ENCODE measurements at places on chromosomes 1 and 21.
A peak's percentile ranks its signal among the peaks of the same experiment; 100 is the strongest.

DNA sequence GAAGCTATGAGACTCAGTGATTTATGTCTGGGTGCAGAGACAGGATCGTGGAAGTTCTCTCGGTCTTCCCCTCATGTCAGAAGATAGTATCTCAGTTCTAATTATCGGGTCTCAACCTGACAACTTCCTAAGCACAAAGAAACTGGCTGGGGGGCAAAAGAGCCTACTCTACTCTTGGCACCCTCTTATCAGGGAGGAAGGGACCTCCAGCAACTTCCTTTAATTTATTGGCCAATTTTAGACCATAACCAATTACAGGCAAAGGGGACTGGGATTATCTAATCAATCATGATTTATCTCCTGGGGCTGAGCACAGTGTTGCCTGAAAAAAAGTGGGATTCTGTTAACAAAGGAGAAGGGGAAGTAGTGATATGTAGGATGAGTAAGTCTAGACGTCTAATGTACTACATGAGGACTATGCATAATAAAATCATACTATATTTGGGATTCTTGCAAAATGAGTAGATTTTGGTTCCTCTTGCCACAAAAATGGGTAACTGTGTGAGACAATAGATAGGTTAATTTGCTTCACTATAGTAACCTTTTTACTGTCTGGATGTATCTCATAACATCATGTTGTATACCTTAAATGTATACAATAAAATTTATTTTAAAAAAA is 98.8 kb downstream of the ZFYVE9 start:
- H3K27me3 ChIP-seq = no peaks in the 10 kb centered on the region
- H3K4me1 ChIP-seq = peaks cover 26% of the 10 kb centered on the region
- no peak overlapping the region for H3K4me3 ChIP-seq
- no peak overlapping the region for H3K27ac ChIP-seq
- no peaks in the 10 kb centered on the region for H3K36me3 ChIP-seq

DNA sequence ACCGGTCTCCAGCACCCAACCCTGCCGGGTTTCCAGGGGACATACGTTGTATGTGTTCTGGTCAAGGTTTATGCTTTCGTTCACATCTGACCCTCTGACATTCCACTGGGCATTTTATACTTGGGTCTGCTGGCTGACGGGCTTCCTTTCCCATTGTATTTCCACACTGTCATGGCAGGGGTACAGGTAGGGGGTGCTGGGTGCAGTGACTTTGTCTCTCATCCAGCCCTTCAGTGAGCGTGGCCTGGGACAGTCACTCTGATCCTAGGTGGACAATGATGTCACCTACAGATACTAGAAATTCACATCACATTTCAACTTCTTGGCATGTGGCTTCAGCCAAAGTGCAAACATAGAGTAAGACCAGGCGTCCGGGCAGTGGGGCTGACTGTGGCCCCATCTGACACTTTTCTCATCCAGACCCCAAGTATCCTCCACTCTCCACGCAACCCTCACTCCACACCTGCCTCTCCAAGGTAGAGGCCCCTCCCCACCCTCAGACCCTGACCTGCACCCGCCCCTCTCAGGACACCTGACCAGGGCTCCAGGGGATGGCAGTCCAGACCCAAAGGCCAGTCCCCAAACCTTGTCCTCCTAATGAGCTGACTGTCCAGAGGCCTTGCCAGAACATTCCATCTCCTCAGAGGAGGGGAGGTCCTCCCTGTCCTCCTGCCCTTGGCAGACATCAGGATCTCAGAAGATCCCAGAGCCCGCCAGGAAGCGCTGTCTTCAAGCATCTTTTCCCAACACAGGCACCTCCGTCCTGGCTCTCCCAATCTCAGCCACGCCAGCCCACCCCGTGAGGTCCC is 743 bp upstream of the KRTAP10-10 start:
- DNase-seq = no peak
- H3K27me3 ChIP-seq = peaks cover 7% of the 10 kb centered on the region
- no peaks in the 10 kb centered on the region for H3K4me1 ChIP-seq
- no peak overlapping the region for H3K27ac ChIP-seq
- no peaks in the 10 kb centered on the region for H3K36me3 ChIP-seq

DNA sequence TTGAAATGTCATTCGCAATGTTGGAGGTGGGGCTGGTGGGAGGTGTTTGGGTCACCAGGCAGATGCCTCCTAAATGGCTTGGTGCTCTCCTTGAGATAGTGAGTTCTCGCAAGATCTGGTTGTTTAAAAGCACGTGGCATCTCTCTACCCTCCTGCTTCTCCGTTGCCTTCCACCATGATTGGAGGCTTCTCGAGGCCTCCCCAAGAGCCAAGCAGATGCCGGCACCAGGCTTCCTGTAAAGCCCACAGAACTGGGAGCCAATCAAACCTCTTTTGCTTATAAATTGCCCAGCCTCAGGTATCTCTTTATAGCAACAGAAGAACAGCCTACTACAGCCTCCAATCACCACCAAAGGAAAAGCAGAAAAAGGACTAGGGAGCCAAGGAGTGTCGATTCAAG is 80.5 kb downstream of the PDE9A start:
- no peak for DNase-seq
- no peaks in the 10 kb centered on the region for H3K27me3 ChIP-seq
- H3K27ac ChIP-seq = no peak overlapping the region
- no peaks in the 10 kb centered on the region for H3K4me1 ChIP-seq

DNA sequence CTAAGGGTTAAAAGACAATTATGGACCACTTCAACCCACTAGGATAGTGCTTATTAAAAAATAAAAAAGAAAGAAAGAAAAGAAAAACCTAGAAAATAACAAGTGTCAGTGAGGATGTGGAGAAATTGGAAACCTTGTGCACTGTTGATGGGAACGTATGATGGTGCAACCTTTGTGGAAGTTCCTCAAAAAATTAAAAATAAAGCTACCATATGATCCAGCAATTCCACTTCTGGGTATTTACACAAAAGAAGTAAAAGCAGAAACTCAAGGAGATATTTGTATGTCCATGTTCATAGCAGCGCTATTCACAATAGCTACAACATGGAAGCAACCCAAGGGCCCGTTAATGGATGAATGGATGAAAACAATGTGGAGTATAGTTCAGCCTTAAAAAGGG is 115.2 kb upstream of the ATP1A1 start:
- no peaks in the 10 kb centered on the region for H3K27me3 ChIP-seq
- H3K27ac ChIP-seq = no peak overlapping the region
- DNase-seq = no peak
- H3K4me1 ChIP-seq = no peaks in the 10 kb centered on the region
- no peaks in the 10 kb centered on the region for H3K36me3 ChIP-seq

DNA sequence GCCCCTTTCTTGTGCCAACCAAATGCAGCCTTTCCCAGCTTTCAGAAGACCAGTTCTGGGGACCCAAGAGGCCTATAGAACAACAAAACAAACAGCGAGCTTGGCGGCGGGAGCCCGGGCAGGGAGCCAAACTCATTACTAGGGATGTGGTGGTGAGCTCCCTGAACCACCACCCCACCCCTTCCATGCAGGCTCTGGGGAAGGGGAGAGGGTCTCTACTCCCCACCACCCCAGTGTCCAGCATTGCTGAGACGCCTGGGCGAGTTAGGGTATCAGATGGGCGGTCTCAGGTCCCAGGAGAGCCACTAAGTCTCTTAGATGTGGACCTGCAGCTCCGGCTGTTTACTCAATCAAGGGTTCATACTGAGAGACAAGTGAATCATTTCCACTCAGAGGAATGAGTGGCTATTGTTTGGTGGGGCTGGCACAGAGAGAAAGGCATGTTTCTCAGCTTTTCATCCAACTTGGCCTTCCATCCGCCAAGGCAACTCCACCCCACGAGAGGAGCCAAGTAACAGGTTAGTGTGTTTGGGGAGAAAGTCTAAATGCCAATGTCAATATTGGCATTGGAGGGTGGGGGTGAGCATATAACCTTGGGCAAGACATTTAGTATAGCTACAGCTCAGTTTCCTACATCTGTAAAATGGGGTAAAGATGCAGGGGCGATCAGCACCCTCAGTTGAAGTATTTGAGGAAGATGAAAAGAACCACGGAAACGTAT is 40.9 kb downstream of the PLXNA2 start:
- DNase-seq = no peak
- peaks cover 29% of the 10 kb centered on the region for H3K36me3 ChIP-seq
- H3K27me3 ChIP-seq = no peaks in the 10 kb centered on the region
- peaks cover 40% of the 10 kb centered on the region for H3K4me1 ChIP-seq
- H3K27ac ChIP-seq = no peak overlapping the region

- H3K27ac ChIP-seq = peak overlapping the region; percentile 24
- peak overlapping the region; percentile 18 for H3K4me3 ChIP-seq
- peak; percentile 81 for DNase-seq
- H3K36me3 ChIP-seq = no peaks in the 10 kb centered on the region
These were observed 7.3 kb downstream of the UQCRHL start for GRCh38 chr1:15799928-15800835.

DNA sequence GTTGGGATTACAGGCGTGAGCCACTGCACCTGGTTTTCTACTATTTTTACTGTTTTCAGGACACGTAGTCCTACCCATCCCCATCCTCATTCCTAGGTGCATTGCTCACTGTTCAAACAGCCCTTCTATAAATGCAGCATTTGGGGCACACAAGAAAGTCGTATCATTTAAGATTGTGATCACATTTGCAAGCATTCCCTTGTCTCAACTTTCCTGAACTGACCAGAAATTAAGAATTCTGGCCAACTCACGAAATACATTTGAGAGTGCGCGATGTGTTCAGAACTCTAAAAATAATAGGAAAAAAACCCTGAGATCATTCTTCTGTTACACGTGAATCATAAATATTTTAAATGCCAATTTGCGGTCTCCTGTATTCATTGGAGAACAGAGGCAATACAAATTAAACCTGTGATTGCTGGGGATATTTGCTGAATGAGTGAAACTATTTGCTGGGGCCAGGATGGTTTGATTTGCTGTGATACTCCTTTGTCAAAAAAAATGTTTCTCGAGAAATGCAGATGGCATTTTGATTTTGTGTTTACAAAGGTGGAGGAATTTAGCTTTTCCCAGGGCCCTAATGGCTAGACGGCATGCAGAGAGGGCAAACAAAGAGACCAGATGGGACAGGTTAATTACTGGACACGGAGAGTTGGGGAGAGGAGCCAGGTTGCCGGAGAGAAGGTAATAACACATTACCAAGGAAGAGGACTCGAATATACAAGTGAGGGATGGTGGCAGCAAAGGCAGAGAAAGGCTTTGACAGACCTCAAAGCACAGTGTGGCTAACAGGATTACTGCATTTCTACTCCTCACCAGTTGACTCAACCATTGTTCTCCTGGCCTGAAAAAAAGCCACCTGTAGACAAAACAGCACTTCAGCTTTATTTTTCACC is 38.4 kb downstream of the STPG1 start:
- DNase-seq = no peak
- H3K4me3 ChIP-seq = no peak overlapping the region
- H3K4me1 ChIP-seq = no peaks in the 10 kb centered on the region

DNA sequence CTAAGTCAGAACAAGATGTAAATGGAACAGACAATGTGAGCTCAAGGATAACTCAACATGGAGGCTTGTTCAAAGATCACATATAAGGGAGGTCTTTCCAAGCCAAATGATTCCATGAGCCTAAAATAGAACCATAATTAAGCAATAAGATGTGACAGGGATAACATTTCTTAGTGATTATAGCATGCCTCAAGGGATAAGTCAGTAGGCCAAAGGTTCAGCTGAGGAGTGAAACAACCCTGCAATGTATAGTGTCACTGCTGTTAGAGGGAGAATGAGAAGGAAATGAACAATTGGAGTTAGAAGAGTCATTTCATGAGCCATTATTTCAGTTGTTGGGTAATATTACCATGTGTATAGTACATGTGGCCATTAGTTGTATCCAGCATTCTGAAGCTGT is 25.0 kb downstream of the GORAB start:
- DNase-seq = no peak
- peaks cover 19% of the 10 kb centered on the region for H3K36me3 ChIP-seq
- H3K4me1 ChIP-seq = no peaks in the 10 kb centered on the region
- H3K4me3 ChIP-seq = no peak overlapping the region
- no peak overlapping the region for H3K27ac ChIP-seq

DNA sequence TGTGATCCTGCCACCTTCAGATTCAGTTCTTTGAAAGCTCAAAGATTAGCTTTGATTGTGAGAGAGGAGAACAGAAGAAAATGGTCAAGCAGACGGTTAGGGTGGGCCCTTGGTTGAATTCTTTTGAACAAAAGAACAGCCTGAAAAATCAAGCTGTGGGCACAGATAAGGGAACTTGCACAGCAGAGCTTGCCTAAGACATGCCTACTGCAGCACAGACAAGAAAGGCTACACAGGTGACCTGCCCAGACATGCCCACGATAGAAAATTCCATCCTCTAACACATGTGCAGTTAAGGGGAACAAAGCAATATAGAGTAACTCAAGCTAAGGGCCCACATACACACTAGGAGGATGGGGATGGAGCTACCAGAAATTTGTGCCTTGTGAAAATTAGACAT is 512.5 kb upstream of the LRRC7 start:
- H3K27ac ChIP-seq = no peak overlapping the region
- no peaks in the 10 kb centered on the region for H3K36me3 ChIP-seq
- H3K4me1 ChIP-seq = no peaks in the 10 kb centered on the region

DNA sequence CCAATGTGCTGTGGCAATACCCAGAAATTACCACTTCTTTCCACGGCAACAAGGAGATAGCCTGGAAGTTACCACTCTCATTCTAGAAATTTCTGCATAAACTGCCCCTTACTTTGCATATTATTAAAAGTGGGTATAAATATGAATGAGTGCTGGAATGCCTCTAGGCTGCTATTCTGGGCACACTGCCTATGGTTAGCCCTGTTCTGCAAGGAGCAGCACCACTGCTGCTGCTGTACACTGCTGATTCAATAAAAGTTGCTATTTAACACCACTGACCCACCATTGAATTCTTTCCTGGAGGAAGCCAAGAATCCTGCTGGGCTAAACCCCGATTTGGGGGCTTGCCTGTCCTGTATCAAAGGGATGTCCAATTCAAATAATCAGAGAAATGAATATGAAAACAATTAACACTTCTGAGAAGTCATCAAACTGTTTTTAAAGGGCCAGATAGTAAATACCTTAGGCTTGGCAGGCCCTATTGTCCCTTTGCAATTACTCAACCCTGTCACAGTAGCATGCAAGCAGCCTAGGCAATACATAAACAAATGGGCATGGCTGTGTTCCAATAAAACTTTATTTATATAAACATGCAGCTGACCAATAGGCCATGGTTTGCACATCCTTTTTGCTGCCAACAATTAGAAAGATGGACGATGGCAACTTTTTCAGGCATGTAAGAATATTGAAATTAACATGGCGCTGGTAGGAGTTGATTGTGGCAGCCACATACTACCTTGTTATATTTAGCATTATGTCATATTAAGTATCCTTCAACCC is 369.4 kb upstream of the B3GALT2 start:
- no peaks in the 10 kb centered on the region for H3K36me3 ChIP-seq
- no peak overlapping the region for H3K27ac ChIP-seq
- no peaks in the 10 kb centered on the region for H3K27me3 ChIP-seq
- 0 out of 2 replicates have a peak, but pooled peaks cover 4% of the 10 kb centered on the region for H3K4me1 ChIP-seq

- peaks cover 3% of the 10 kb centered on the region for H3K4me1 ChIP-seq
- H3K4me3 ChIP-seq = no peak overlapping the region
- H3K27me3 ChIP-seq = no peaks in the 10 kb centered on the region
- no peak overlapping the region for H3K27ac ChIP-seq
These were observed 17.2 kb upstream of the RASSF5 start for GRCh38 chr1:206489980-206490770.
